NCI-H2171 (cell line): ENCODE measurements at places on chromosomes 11 and 22.

GRCh38 chr11:69588270-69588669, 52.7 kb upstream of the CCND1 start:
- no peak for DNase-seq

DNA sequence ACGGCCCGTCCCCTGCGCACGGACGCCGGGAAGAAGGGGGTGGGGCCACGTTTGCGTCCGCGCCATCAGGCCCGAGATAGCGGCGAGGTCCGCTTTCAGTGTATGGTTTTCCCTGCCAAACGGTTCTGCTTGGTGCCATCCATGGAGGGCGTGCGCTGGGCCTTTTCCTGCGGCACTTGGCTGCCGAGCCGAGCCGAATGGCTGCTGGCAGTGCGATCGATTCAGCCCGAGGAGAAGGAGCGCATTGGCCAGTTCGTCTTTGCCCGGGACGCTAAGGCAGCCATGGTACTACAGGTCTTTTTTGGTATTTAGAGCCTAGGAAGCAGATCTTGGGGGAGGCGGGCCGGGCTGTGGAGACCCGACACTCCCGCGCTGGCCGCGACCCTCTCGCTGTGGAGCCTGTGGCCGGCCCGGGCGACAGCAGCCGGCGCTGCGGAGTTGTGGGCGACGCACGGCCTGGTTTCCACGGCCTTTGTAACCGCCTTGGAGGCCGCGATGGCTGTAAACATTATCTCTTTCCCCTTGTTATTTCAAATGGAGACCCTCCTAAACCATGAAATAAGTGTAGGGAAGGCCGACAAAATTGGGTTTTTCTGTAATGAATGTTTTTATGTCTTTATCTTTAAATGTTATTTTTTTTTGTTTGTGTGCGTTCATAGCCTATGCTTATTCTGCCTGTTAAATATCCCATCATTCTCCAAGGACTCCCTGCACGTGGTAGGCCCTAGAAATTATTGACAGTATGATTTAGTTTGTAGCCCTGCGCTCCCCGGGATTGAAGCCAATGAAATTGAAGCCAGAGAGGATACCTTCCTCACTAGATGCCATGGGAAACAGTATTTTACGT, at the start of gene AASDHPPT:
Gene AASDHPPT, plus strand, starts transcription at position 54 of the 847 bp plus-strand sequence. Its CDS starts 49 bp downstream, at position 103.
- no peak for DNase-seq

DNA sequence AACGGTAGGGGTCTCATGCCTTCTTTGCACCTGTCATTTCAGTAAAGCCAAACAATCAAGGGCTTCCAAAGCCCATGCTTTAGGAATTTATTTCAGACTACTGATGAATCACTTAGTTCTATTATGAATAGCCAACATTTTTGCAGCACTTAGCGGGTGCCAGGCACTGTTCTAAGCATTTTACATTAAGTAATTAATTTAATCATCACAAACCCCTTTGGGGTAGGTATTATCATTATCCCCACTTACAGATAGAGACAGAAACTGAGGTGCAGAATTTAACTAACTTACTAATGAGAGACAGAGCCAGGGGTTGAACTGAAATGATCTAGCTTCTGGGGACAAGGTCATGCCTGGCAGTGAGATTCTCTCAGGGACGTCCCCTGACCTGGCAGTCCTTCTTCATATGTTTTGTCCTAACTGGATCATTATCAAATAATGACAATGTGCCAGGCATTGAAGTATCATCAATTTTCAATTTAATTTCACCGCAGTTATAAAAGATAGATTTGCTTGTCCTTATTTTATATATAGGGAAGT, 31.7 kb upstream of the NAV2 start:
- no peak for DNase-seq

- no peak for DNase-seq
Measured at GRCh38 chr11:74909385-74909784, 39.5 kb downstream of the XRRA1 start.

DNA sequence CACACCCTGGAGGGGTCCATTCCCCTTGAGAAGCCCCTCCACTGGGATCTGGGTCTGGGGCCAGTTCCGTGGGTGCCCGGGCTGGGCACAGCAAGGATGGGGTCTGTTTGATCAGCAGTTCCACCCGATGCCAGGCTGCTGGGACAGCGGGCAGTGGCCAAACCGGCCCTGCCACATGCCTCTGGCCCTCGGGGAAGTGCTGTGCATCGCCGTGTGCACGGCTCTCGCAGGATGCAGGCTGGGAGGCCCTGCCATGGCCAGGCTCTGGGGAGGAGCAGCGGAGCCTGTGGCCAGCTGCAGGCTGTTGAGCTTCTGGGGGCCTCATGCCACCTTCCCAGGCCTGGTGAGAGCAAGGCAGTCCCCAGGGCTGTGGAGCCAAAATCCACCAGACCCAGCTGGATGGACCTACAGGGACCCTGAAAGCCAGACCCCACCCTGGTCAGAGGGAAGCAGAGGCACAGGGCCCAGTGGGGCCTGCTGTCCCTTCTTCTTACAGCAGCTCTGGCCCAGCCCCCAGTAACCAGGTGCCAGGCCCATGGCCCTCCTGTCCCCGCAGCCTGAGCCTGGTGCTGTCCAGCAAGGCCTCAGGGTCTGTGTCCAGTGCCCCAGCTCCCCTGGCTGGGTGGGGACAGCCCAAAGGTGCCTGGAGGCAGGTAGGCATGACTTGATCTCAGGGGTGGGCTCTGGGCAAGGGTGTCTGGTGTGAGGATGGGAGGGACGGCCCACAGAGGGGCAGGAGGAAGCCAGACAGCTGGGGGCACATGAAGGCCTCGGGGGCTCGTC, 57.3 kb downstream of the WNT7B start:
- no peak for DNase-seq

DNA sequence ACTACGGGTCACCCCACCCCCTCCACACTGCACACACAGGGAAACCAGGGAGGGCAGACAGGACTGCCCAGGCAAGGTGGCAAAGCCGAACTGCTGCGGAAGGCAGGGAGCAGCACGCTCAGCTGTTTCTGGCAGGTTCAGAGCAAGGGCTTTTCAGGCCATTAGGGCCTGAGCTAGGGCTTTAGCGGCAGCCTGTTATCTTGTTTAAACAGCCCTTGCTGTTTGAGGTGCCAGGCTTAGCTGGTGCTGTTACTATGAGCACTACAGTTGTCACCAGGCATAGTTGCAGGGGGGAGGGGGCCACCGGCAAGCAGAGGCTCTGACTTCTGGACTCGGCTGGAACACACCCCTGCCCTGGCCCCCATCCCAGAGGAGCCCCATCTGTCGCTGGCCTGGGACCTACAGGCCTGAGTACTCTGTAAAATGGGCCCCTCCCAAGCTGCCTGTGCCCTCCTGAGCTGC, 34.9 kb downstream of the RSPH14 start:
- peak; percentile 12 for DNase-seq

DNA sequence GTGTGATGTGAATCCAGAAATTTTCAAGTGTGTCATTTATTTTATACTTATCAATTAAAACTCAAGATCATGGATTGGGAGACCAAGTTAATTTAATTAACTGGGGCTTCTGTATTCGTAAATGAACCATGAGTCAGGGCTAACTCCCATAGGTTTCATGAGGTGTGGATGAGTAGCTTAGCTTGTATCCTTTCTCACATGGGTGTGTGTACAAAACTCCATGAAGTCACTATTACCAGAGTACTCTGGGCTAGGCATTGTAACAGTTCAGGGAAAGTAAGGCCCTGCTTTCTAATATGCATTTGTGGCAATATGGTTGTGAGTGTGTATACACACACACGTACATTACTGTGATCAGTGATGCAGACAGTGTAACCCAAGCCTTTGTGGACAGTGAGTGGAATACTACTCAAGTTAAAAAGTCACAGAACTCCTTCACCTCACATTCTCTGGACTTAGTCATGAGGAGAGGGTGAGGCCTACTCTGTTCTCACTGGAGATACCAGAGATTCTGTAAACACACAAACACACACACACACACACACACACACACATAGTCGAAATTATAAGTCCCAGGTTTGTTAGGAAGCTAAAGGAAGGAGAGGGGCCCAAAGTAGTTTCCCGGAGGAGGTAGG, 3.5 kb downstream of the CNTF start:
- DNase-seq = no peak

DNA sequence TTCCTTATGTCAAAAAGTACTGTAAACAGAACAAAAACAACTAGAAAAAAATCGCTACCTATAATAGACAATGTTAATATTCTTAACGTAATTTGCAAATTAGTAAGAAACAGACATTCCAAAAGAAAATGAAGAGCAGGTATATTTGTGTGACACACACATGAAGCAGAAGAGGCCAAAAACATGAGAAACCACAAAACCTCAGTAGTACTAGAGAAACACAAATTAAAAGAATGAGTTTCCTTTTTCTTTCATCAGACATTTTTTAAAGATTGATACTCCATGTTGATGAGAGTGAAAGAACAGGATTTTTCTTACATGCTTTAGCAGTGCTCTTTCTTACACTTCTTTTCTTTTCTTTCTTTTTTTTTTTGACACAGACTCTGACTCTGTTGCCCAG, 34.2 kb upstream of the PCF11 start:
- no peak for DNase-seq

GRCh38 chr11:87437844-87438223, 400.1 kb downstream of the TMEM135 start:
- no peak for DNase-seq

- no peak for DNase-seq
Measured at GRCh38 chr11:15346907-15347306, 232.2 kb downstream of the INSC start.

GRCh38 chr11:45056529-45056928, 89.9 kb upstream of the PRDM11 start:
- DNase-seq = no peak

DNA sequence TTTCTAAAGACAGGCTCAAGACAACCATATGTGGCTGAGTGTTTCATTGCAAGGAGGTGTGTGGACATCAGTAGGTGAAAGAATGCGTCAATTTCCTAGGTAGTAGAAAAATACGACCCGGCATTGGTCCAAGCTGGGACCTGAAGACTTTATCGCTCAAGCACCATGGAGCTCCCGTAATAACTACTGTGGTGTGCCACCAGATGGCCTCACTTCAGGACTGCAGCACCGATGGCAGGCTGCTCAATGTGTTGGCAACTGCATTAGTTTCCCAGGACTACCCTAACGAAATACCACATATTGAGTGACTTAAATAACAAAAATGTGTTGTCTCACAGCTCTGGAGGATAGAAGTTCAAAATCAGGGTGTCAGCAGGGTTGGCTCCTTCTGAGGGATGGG, 72.4 kb upstream of the FAT3 start:
- DNase-seq = no peak

- DNase-seq = peak; percentile 12
Measured at GRCh38 chr11:126945319-126945718, 55.3 kb downstream of the KIRREL3 start.

- no peak for DNase-seq
Measured at GRCh38 chr11:66495401-66495854, 15.0 kb upstream of the BBS1 start.

- no peak for DNase-seq
Measured at GRCh38 chr11:43576803-43577521, 103.6 kb upstream of the HSD17B12 start.

GRCh38 chr22:38176170-38176741, 5.4 kb downstream of the PLA2G6 start:
- no peak for DNase-seq

DNA sequence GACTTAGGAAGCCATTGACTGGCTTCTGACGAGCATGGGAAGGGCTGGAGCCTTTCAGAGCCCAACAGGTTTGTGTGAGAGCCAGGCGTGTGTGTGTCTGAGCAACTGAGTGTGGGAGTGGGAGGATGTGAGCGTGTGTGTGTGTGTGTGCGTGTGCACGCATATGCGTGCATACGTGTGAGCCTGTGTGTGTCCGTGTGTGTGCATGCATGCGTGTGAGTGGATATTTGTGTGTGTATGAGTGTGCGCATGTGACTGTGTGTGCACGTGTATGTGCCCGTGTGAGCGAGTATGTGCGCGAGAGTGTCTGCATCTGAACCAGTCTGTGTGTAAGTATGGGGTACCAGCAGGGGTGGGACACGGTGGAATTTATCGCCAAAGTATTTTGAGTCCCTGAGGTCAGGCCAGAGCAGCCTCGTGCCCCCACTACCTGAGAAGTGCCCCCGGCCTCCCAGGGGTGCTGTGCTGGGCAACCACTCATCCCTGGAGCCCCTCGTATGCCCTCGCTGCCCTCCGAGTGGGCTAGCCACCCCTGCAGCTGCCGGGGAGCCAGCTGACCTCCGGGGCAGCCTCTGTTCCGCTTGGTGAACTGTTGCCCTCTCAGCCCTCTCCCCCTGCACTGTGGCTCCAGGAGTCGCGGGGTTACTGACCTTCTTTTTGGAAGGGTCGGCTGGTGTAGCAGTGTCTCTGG, 38.5 kb downstream of the LRP5 start:
- DNase-seq = no peak

DNA sequence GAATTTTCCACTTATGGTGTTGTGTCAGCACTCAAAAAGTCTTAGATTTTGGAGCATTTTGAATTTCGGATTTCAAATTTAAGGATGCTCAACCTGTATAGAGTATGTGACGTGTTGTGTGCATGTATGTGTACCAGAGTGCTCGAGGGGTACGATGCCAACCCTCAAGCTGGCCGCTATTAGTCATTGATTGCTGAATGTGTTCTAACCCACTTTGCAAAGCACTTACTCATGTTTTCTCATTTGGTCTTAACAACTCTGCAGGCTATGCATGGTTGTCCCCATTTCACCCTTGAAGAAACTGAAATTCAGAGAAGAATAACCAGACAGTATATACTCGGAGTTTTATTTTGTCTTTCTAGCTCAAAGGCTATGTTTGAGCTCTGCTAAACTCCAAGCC, 196.4 kb upstream of the TENM4 start:
- DNase-seq = no peak

DNA sequence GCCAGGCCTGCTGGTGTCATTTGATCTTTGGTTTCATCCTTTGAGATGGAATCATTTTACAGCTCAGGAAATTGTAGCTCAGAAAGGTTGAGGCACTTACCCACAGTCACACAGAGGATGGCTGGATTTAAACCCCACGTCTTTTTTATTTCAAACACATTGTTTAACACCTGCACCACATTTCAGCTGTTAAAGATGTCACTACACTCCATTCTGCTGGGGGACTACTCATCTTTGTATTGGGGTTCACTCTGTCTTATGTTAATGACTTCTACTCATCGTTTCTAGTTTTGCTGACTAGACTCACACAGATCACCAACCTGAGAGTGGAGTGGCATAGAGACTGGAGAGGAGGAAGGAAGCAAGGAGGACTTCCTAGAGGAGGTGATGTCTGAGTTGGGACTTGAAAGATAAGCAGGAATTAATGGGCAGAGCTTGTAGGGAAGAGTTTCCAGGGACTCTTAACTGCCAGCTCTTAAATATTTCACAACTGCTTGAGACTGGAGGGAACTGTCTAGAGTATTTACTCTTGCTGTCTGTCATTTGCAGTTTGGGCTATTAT, 80.0 kb downstream of the TP53I11 start:
- peak; percentile 36 for DNase-seq
